ENCODE measurements at places on chromosomes 2 and 18. TPM values are rescaled to one million over a fixed set of nuclear protein-coding genes. Genes with fewer than 3 reads are reported as not detected.

SOX11 gene
- total RNA-seq, result not detected

CDK15 gene
- not detected for total RNA-seq

DNA sequence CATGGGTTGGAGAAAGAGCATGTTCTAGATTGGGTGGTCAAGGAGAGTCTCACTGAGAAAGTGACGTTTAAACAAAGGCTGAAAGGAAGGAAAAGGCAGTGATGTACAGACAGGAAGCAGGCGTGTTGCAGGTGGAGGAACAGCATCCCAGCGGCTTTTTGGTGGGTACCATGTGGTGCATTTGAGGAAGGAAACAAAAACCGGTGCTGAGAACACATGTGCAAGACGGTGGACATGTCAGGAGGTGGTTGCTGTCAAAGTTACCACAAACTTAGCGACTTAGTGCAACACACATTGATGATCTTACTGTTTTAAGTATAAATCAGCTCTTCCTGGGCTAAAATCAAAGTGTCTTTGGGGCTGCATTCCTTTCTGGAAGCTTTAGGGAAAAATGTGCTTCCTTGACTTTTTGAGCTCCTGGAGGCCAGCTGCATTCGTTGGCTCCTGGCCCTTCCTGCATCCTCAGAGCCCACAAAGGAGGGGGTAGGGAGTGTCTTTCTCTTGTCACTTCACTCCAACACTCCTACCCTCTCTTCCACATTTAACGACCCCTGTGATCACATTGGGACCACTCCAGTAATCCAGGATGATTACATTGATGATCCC is 380.6 kb downstream of the FBXO15 start:
- no peak for DNase-seq
- no peaks in the 10 kb centered on the region for H3K27me3 ChIP-seq
- no peak overlapping the region for H3K27ac ChIP-seq
- no peaks in the 10 kb centered on the region for H3K4me1 ChIP-seq
- H3K4me3 ChIP-seq, result no peak overlapping the region

DNA sequence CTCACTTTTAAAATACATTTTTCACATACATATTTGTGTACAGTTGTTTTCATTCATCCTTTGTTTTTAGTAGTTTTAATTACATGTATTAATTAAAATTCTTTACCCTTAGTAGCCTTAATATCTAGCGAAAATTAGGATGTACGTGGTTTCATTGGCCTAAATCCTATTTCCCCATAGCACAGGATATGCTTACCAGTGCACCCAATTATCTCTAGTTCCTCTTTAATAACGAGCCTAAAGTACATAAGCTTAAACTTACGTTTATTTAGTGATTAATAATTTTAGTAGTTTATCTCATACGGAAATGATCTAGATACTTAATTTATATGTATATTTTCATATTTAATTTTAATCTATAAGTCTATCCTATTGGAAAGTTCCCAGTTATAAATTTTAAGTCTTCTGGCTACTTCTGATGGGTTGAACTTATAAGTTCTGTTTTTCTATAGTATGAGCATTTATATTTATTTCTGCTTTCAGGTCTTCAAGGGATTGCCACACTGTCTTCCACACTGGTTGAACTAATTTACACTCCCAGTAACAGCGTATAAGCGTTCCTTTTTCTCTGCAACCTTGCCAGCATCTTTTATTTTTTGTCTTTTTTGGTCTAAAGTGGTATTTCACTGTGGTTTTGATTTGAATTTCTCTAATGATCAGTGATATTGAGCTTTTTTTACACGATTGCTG is 21.4 kb upstream of the RUFY4 start:
- no peaks in the 10 kb centered on the region for H3K36me3 ChIP-seq
- DNase-seq, result no peak
- H3K4me3 ChIP-seq, result no peak overlapping the region
